ENCODE measurements at places on chromosomes 7 and 10.

DNA sequence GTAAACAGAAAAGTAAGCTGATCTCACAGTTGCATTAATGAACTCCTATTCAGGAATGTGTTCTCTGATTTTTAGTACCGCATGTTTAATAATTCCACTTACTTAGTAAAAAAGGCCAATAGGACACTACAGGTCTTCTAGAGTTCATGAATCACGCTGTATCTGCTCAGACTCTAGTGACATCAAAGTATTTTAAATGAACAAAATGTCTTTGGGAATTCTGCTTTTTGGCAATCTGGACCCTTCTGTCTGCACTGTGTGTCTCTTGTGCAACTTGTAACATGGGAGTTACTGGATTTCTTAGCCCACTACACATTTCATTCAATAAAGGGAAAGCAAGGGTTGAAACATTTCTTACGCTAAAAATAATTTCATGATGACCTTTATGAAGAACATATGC is 50.2 kb downstream of the RABGEF1 start:
- DNase-seq, result no peak

DNA sequence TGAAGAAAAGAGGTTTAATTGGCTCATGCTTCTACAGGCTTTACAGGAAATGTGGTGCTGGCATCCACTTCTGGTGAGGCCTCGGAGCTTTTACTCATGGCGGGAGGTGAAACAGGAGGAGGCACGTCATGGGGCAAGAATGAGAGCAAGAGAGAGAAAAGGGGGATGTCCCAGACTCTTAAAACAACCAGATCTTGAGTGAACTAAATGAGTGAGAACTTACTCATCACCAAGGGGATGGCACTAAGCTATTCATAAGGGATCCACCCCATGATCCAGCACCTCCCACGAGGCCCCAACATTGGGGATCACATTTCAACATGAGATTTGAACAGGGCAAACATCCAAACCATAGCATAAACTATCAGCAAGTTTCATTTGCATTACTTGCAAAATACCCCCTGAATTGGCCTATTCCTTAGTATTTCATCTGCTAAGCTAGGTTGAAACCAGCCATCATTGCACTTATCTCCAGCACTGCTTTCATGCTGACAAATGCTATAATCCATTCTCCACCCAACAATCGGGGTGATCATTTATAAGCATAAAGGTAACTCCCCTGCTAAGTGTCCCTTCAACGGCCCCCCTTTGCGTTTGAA is 179.0 kb downstream of the NOC3L start:
- peak; percentile 97 for DNase-seq

- no peak for DNase-seq
Measured at GRCh38 chr7:85274454-85274853, 87.6 kb upstream of the SEMA3D start.

DNA sequence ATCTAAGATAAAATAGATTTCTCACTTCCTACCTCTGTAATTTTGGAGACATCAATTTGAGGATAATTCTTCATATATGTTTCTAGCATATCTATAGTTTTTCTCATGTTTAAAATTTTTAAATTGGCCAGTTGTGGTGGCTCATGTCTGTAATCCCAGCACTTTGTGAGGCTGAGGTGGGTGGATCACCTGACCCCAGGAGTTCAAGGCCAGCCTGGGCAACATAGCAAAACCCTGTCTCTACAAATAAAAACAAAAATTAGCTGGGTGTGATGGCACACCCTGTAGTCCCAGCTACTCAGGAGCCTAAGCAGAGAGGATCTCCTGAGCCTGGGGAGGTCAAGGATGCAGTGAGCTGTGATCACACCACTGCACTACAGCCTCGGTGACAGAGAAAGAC is 4.9 kb downstream of the ACBD5 start:
- DNase-seq, result no peak

DNA sequence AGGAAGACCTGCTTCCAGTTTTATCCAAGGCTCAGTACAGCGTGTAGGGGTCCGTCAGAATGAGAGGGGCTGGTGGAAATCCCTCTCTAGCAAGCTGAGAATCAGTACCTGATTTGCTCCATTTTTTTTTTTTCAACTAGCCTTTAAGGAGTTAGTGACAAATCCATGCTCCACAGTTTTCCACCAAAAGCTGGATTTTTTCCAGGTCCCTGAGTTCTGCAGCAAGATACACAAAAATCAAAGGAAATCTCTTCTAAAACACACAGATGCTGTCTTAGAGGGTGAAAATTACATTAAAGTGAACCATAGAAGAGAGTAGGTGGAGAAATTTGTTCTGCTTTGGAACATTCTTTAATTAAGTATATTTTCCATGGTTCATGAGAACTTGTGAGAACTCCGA is 30.4 kb downstream of the MDFIC start:
- no peak for DNase-seq
